Peyer's patch (tissue), 4 donors: ENCODE measurements at places on chromosomes 12 and 14.

DNA sequence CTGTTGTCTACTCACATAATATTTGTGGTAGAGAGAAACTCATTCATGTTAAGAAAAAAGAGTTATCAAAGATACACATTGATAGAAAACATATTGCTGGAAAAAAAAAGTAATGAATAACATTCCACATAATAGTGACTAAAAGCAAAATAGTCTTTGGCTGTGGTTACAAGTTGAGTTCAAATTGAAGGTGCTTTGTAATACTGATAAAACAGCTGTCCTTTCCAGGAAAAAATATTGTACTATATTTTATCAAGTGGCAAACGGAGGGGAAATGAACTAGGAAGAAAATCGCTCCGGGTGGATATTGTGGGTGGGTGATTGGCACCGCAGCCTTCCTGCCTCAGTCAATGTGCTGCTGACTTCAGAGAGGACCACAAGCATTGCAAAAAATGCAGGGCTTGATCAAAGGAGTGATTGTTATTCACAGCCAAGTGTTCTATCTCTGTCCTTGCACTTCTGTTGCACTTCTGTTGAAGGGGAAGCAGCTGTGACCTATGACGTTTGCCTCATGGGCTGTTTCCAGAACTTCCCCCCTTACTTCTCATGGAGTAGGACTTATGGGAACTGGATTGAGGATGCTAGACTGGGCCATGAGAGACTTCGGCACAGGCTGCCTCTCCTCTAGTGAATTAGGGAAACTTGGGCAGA is 114.4 kb downstream of the VRK1 start:
- no peak for DNase-seq
- H3K27me3 ChIP-seq = no peaks in the 10 kb centered on the region
- no peaks in the 10 kb centered on the region for H3K36me3 ChIP-seq
- no peak overlapping the region for H3K27ac ChIP-seq
- no peak overlapping the region for H3K4me3 ChIP-seq

GRCh38 chr12:132724506-132725241 is 14.0 kb downstream of the PGAM5 start:
- H3K27me3 ChIP-seq = no peaks in the 10 kb centered on the region
- no peak overlapping the region for H3K4me3 ChIP-seq
- no peaks in the 10 kb centered on the region for H3K36me3 ChIP-seq
- DNase-seq = no peak
- no peaks in the 10 kb centered on the region for H3K4me1 ChIP-seq
- H3K27ac ChIP-seq = no peak overlapping the region

- H3K4me1 ChIP-seq = no peaks in the 10 kb centered on the region
- no peaks in the 10 kb centered on the region for H3K27me3 ChIP-seq
- no peak for DNase-seq
- peak overlapping the region; percentile 80 for H3K27ac ChIP-seq
- H3K36me3 ChIP-seq = no peaks in the 10 kb centered on the region
Measured at GRCh38 chr12:27747111-27747820, 32.8 kb upstream of the KLHL42 start.

DNA sequence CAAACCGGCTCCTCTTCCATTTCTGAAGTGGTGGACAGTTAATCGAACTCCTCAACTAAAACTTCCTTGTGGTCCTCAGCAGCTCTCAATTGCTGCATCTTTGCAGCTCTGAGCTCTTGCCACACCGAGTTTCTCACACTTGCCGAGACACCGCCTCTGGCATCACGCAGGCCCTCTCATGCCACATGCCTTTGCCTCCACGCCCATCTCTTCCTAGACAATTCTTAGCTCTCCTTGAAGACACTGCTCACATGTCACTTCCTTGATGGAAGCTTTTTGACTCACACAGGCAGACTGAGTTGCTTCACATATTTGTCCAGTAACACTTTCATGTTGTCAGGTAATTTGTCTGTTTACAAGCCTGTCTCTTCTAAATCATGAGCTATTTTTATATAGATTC is 29.2 kb downstream of the KCNA1 start:
- no peaks in the 10 kb centered on the region for H3K36me3 ChIP-seq
- H3K27ac ChIP-seq = no peak overlapping the region
- no peak for DNase-seq
- no peaks in the 10 kb centered on the region for H3K27me3 ChIP-seq

- DNase-seq = peak; percentile 76
- no peaks in the 10 kb centered on the region for H3K4me1 ChIP-seq
- H3K27ac ChIP-seq = peak overlapping the region; percentile 2
- no peaks in the 10 kb centered on the region for H3K36me3 ChIP-seq
- no peaks in the 10 kb centered on the region for H3K27me3 ChIP-seq
- no peak overlapping the region for H3K4me3 ChIP-seq
Measured at GRCh38 chr14:70660967-70661893, 19.5 kb downstream of the TTC9 start.

DNA sequence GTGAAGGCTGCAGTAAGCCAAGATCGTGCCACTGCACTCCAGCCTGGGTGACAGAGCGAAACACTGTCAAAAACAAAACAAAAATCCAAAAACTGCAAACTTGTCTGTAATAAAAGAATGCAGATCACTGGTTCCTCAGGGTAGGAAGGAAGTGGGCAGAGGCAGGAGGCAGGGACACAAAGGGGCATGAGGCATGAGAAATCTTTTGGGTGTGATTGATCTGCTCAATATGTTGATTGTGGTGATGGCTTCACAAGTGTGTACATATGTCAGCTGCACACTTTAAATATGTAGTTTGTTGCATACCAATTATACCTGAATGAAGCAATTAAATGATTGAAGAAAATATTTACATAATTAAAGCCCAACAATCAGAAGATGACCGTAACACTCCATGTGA is 117.6 kb downstream of the CMAS start:
- H3K27ac ChIP-seq = no peak overlapping the region
- DNase-seq = no peak
- H3K36me3 ChIP-seq = no peaks in the 10 kb centered on the region
- no peak overlapping the region for H3K4me3 ChIP-seq
- no peaks in the 10 kb centered on the region for H3K27me3 ChIP-seq
- H3K4me1 ChIP-seq = no peaks in the 10 kb centered on the region

- H3K27ac ChIP-seq = no peak overlapping the region
- no peaks in the 10 kb centered on the region for H3K27me3 ChIP-seq
- no peak for DNase-seq
- H3K4me3 ChIP-seq = no peak overlapping the region
- H3K36me3 ChIP-seq = no peaks in the 10 kb centered on the region
Measured at GRCh38 chr12:67750513-67751183, 102.1 kb downstream of the DYRK2 start.

- DNase-seq = no peak
- H3K27me3 ChIP-seq = no peaks in the 10 kb centered on the region
- H3K4me1 ChIP-seq = no peaks in the 10 kb centered on the region
- no peaks in the 10 kb centered on the region for H3K36me3 ChIP-seq
- peak overlapping the region; percentile 3 for H3K27ac ChIP-seq
- no peak overlapping the region for H3K4me3 ChIP-seq
Measured at GRCh38 chr14:102471921-102472790, 37.4 kb downstream of the ANKRD9 start.

DNA sequence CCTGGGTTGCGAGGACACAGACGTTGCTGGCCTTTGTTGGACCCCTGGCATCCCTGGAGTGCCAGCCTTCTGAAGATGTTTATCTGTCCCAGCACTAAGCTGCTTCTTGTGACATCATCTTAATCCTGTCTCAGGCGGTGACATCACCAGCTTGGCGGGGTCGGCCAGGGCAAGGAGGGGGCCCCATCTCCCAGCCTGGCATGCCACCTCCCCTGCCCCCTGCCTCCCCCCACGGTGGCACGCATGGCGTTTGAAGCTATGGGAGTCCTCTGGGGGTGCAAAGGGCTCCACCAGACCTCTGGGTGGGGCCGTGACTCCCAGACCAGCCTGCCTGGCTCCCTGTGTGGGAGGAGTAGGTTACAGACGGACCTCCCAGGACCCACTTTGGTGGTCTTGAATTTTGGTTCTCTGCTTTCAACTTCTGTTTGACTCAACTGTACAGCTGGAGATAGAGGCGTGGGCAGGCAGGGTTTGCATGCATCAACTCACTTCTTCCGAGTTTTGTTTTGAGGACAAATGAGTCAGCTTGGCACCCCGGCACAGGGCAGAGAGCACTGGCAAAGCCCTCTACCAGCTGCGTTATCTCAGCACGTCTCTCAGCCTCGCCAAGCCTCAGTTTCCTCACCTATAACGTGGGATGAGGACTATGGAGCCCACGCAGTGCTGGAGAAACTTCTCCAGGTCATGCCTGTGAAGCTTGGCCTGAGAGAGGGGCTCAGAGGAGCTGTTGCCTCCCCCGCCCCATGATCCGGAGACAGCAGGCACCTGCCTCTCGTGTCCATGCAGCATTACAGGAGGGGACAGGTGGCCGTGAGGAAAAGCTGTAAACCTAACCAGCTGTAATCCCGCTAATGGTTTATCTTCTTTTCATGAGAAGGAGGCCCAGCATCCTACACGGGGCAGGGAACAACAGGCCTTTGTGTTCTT is 38.8 kb upstream of the EML1 start:
- no peak overlapping the region for H3K27ac ChIP-seq
- DNase-seq = no peak
- no peak overlapping the region for H3K4me3 ChIP-seq

DNA sequence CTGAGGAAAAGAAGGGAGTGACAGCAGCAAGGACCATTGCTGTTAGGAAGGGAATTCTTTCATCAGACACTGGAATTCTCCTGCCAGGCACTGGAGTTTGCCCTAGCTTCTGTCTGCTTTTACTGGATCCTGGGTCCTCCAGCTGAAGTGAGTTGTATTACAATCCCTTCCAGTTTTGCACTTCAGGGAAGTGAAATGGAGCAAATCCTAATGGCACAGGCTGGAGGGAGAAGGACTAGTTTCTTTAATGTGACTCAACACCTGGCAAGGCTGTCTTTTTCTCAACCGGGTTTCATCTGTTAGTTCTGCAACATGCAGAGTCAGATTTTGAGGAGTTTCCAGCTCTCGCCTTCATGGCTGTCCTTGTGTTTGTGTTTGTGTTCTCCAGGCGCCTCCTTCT is 45.8 kb downstream of the ETV6 start:
- no peak for DNase-seq
- H3K4me3 ChIP-seq = no peak overlapping the region

- no peak for DNase-seq
- no peaks in the 10 kb centered on the region for H3K27me3 ChIP-seq
- no peaks in the 10 kb centered on the region for H3K4me1 ChIP-seq
- H3K36me3 ChIP-seq = no peaks in the 10 kb centered on the region
Measured at GRCh38 chr14:96002498-96002884, 36.7 kb upstream of the C14orf132 start.

- no peak overlapping the region for H3K27ac ChIP-seq
- no peak for DNase-seq
- no peaks in the 10 kb centered on the region for H3K4me1 ChIP-seq
- no peaks in the 10 kb centered on the region for H3K27me3 ChIP-seq
Measured at GRCh38 chr14:21825149-21825743, 151.6 kb upstream of the OR4E1 start.

DNA sequence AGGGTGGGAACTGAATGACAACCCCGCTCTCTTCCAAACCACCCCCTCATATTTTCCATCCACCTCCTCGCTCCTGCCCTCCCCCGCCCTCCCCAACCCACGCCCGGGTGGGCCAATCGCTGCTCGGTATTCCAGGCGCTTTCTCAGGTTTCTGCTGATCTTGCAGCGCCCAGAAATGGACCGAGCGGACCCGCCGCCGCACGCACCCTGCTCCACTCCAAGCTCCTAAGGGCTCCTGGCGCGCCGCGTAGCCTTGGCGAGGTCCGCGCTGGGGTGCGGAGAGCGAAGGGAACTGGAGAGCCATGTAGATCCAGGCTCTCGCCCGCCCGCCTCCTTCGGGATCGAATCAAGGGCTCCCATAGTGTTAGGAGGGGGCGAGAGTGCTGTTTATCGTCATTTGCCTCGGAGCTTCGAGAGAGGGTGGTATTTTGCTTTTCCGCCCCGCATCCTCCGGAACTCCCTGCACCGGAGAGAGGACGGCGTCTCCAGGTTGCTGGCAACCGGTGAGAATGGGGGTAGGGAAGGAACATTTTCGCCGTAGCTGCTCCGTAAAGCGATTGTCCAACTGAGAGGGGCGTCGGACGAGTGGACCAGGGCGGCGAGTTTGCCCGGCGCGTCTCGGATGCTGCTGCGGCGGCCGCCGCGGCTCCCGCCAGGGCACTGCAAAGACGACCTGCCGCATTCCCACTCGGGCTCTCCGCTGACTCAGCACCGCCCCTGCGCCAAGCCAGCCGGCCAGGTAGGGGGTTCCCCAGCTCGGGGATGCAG is at the start of gene KCNA1:
Gene KCNA1, plus strand, starts transcription at position 172 of the 768 bp plus-strand sequence. CDS start 1,474 bp downstream, outside the sequence.
- DNase-seq = no peak

- no peaks in the 10 kb centered on the region for H3K27me3 ChIP-seq
- H3K4me1 ChIP-seq = no peaks in the 10 kb centered on the region
- H3K27ac ChIP-seq = no peak overlapping the region
- H3K4me3 ChIP-seq = no peak overlapping the region
- H3K36me3 ChIP-seq = no peaks in the 10 kb centered on the region
Measured at GRCh38 chr14:90179809-90180779, 76.3 kb upstream of the PSMC1 start.

DNA sequence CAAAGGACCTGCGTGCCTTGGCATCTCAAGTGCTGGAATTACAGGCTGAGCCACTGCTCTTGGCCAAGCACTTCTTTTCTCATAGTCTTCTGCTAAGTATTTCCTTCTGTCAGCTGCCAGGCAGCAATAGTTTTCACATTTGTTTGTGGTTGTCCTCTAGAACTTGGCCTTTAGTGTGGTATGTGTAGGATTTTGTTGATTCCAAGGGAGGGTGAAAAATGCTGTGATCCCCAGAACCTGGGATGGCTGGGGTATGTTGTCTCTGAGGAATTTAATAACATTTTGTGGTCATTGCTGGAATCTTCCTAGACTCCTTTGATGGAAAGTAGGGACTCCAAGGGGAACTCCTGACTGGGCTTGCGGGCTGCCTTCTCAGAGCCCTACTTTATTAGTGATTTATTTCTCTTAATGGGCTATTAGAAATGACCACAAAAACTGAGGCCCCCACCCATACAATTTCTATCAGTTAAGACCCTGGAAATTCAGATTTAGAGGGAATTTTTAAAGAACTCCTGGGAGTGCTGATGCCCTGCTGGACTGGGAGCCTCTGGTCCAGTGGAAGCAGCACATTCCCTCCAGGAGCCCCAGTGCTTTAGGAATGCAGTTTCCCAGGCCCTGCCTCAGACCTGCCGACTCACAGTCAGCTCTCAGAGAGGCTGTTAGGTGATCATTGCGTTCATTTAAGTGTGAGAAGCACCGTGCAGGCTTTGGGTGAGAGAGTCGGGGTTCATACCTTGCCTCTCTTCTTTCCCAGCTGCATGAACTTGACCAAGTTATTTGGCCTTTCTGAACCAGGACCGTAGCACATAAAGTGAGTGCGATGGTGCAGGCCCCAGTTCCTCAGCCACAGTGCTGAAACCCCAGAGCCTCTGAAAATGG is 22.7 kb downstream of the TRAF3 start:
- H3K27me3 ChIP-seq = no peaks in the 10 kb centered on the region
- H3K27ac ChIP-seq = peak overlapping the region; percentile 11
- peaks cover 7% of the 10 kb centered on the region for H3K4me1 ChIP-seq
- no peaks in the 10 kb centered on the region for H3K36me3 ChIP-seq
- DNase-seq = no peak
- H3K4me3 ChIP-seq = no peak overlapping the region

DNA sequence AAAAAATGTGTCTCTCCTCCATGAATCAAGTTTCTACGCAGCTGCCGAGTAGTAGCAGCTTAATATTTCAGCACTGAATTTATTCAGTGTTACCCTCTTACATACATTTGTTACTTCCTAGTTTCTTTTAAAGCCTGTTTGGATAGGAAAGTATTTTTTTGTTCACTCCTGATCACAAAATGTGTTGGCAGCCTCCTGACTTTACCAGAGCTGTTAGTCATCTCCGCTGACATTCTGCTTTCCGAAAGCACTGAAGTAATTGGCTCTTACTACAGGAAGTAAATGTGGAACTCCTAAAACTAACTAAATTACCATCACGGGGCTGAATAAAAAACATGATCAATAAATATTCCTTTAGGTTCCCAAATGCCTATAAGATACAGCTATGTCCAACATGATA is 225.5 kb downstream of the EPS8 start:
- no peaks in the 10 kb centered on the region for H3K36me3 ChIP-seq
- no peak overlapping the region for H3K27ac ChIP-seq
- H3K4me1 ChIP-seq = no peaks in the 10 kb centered on the region
- no peaks in the 10 kb centered on the region for H3K27me3 ChIP-seq
- no peak for DNase-seq
